ENCODE measurements at places on chromosomes 3 and 15.
A peak's percentile ranks its signal among the peaks of the same experiment; 100 is the strongest.

DNA sequence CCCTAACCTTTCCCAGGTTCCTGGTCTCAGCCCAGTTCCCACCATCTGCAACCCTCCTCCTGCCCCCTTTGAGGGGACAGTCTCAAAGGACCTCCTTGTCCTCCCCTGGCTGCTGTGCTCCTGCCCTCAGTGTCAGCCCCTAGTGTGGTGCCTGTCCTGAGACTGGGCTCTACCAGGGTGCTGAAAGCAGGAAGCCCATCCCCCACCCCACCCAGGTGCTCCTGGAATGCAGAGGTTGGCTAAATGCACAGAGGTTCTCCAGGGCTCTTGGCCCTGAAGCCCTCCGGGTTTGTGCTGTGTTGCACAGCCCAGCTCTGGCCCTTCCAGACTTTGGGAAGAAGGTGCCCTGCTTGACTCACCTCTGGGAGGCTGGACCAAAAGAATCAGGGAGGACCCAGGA lies 21.8 kb downstream of the C3orf18 start:
- no peak for DNase-seq

DNA sequence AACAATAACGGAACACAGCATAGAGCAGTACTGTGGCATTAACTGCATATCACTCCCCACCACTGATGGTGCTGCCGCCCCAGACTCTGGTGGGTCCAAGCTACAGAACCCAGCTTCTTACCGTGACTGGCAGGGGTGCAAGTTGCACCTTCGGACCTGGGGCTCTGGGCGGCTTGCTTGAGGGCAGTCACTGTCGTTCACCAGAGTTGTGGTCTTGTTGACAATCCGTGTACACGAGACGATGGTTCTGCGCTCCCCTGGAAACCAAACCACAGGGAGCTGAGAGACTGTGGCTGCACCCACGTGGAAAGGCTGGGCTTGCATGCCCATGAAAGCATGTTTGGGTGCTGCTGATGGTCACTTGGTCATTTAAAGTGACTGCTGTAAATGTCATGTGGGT lies 293.0 kb downstream of the ADAMTS17 start:
- no peak for DNase-seq

GRCh38 chr15:70857562-70858285 lies 3.8 kb upstream of the LARP6 start:
- peak; percentile 62 for DNase-seq

GRCh38 chr3:32018757-32019564 lies 37.4 kb downstream of the ZNF860 start:
- DNase-seq: peak; percentile 52

Measured in AG10803 (cell line).